Neural crest cell (in vitro differentiated cells): ENCODE measurements at places on chromosomes 6 and 20.

- DNase-seq, result no peak
These were observed 83.6 kb downstream of the PAK5 start for GRCh38 chr20:9755301-9755700.

DNA sequence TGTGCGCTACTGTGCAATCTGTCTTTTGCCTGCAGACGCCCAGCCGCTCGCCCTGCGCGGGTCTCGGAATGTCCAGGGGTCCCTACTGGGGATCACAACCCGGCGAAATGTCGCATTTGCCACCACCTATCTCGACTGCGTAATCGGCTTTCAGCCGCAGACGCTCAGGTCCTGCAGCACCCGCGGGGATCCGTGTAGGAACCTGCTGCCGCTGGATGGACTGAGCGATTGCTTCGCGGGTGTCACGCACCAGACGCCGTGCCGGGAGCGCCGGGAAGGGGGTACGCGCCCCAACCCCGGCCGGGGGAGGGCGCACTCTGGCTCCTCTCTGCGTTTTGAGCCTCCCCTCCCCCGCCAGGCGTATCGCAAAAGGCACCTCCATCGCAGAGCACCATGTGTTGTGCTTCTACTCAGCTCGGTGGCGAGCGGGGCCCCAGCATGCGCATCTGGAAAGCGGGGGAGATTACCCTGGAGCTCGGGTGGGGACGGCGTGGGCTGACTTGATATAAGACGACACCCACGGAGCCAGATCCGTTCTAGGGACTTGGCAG lies 747 bp upstream of the PTPRA start:
- DNase-seq, result peak; percentile 45

- DNase-seq, result no peak
These were observed 492.4 kb downstream of the RFPL4B start for GRCh38 chr6:112839525-112839961.

DNA sequence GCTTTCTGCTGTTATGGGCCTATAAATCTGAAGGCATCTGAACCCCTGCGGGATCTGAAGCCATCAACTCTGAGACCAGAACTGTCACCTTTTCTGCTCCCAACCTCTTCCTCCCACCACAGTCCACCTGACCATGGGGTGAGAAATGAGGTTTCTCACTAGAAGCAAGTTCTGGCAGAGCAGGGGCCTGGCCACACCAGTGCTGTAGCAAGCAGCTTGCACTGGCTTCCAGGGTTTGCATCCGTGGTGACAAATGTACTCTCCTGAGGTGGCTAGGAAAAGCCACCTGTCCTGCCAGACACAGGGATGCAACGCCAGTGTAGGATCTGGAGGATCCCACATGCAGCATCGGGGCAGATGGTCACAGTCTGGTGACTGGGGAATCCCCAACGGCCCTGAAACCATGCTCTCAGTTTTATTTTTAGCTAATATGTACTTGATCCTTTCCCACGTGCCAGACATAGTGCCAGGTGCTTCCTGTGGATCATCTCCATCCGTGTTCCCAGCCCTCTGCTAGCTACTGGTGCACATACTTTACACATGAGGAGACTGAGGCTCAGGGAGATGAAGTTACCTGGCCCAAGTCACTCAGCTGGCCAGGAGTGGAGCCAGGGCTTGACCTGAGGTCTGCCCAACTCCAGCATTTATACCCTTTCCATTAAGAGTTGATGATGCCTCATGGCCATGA lies 122.1 kb upstream of the SPACA1 start:
- DNase-seq, result no peak

DNA sequence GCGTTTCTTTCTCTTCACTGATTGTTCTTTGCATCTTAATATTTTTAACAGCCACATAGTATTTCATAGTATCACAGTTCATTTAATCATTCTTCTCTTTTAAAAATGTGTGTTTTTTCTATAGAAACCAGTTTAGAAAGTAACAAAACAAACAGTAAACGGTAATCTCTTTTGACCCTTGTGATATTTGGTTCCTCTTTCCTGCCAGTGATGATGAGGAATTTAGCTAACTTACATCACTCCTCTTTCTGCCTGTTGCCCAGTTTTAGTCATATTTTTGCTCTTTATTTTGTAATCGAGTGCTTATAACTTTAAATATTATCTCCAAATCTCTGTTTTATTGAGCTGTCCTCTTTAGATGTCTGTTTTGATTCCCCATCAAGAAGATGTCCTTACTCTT lies 38.1 kb upstream of the ZBTB24 start:
- no peak for DNase-seq

- no peak for DNase-seq
These were observed 32.6 kb upstream of the RNF182 start for GRCh38 chr6:13892017-13892645.

- DNase-seq, result no peak
These were observed 5.2 kb downstream of the PI16 start for GRCh38 chr6:36959555-36960250.

GRCh38 chr6:25326126-25326525 lies 47.0 kb downstream of the CARMIL1 start:
- no peak for DNase-seq

DNA sequence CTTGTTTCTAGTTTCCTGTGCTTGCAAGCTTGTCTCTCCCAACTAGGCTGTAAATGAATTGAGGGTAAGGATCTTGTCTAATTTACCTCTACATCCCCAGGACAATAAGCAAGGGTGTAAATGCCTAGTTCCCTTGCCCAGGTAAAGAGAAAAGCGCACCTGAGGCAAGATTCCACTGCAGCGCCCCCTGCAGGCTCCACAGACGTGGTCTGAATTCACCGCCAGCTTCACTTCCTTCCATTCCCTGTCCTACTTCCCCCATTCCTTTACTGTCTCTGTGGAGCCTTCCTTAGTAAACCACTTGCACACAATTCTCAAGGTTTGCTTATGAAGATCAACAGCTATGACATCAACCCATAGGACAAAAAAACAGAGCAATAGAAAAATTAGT lies 42.3 kb downstream of the ANKEF1 start:
- DNase-seq, result no peak

DNA sequence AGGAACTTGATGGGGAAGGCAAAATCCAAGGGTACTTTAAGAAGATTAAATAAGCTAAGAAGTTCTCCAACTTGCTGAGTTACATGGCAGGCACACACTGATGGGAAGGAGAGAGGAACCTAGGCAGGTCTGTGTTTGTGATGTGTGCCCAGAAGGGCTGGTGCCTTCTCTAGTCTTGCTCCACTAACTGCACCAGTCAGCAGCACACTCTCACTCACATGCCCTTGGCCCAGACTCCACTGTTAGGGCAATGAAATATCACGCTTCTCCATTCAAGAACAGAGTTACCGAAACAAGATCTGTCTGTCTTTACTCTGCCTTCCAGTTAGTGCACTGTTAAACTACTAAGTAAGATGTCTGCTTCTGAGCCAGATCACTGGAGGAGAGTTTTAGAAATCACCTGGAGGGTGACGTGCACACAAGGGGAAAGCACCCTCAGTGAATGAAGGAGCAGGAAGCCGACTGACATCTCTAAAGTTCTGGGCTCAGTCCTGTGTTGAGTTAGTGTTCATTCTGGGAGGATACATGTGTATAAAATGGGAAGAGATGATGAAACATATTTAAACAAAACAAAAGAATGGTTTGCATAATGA lies 251.1 kb downstream of the FOXC1 start:
- no peak for DNase-seq

DNA sequence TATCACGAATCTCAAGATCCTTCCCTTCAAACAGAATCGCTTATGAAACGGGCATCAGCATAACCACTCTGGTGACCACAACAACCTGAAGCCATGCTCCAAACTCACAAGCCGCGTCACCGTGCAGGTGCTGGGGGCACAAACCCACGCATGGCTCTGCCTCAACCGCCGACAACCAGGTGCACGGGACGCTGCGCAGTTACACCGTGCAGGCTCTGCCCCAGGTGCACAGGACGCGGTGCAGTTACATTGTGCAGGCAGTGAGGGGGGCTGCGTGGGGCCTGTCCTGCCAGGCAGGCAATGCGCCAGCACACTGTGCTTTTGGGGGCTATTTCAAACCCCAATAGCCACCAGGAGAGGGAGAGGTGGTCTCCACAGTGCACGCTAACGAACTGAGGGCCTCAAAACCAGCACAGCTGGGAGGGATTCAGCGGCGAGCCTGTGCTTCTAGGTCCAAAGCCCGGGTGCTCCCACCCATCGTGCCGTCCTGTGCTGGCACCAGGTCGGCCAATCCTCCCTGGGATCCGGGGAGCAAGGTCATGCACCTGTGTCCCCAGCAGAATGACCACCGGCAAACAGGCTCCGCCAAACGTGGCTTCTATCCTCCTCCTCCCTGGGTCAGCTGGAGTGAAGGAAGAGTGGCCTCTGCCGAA lies 35.8 kb downstream of the ZBTB46 start:
- no peak for DNase-seq

DNA sequence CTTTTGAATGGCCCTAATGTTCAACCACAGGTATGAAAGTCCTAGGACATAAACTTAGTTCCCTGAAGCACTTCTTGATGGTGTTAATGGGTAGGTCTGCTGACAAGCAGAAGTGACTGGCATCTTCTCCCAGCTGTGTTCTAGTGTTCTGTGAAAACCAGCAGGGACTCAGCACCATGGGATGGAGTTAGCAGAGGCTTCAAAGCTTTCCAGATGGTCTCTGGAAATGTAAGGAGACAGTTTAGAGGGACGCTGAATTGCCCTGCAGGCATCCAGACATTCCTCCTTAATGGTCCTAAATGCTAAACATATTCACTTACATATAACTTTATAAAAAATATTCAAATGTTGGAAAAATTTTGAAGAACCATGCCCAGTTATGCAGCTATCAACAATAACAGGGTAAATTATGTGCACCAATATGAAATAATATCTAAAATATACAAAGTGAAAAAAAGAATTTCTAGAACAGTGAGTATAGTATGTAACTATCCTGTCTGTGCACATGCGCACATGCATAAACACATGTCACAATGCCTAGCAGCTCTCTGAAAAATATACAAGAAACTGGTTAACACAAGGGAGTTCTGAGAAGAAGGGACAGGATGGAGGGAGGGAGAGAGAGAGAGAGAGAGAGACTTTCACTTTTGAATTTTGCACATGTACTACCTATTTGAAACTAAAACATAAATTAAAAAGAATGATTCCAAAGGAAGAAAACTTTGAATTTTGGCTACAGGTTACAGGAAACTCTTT lies 87.2 kb downstream of the PRDM1 start:
- DNase-seq, result no peak

DNA sequence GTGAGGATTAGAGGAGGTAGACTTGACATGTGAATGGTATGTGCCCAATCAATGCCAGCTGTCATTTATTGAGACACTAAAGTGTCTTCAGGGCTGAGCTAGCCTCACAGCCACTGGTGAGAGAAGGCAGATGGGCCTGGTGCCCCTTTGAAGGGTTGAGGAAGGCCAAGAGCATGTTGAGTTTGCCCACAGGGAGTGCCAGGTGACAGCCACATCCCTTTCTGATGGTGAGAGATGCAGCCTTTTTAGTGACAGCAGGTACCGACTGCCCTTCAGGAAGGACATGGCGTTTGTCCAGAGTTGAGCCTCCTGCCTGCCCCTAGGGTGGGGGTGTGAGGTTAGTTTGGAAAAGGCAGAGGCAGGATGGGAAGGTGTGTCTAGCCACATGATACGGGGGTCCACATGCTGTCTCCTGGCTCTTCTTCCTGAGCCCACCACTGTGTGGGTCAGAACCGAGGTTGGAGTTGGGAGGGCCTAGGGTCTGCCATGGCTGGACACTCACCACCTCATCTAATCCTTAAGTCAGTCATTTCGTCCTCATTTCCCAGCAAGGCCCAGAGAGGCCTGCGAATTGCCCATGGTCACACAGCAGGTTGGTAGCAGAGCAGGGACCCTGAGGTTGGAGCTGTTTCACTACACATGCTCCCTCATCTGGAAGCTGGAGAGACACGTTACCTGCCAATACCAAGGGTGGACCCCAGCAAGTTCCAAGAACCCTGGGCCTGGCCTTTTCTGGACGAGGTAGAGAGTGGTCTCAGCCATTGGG lies 32.5 kb downstream of the SPDEF start:
- no peak for DNase-seq

- no peak for DNase-seq
These were observed 126.4 kb downstream of the MMUT start for GRCh38 chr6:49336514-49337131.

DNA sequence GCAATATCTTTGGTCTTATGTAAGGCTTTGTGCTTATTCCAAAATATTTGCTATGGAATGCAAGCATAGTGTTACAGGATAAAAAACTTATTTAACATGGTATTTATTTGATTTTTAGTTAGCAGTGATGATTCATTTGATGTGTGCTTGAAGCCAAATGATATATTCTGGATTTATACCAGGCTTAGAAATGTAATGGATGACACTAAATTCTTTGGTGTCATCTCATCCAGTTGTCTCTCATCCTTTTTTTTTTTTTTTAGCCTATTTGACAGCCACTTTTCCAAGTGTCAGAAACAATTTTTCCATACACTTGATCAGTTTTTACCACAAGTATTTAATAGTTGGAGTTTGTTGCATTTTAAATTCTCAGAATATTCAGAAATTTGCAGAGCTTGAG lies 515.3 kb downstream of the CDKAL1 start:
- DNase-seq, result no peak
